Fibroblast of upper back skin (primary cell): ENCODE measurements at places on chromosomes 2 and 18.

DNA sequence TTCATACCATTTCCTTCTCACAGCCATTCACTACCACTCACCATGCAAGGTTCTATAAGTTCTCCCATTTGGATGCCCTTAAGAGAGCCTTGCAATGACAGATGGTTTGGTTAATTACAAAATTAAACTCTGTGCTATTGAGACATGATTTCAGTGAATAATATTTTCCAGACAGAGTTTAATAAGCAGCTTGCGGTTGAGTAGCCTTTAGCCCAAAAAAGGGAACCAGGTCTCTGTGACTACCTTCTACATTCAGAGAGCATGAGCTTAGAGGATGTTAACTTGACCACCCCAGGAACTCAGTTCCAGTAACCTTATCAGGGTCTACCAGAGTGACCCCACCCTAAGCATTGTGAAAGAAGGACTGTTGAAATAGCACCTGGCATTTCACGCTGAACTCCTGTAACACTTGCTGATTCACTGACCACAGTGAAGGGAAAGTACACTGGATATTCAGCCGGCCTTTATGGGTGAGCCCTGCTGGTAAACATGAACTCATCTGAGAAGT is 1173.1 kb upstream of the ZEB2 start:
- peak; percentile 40 for DNase-seq

DNA sequence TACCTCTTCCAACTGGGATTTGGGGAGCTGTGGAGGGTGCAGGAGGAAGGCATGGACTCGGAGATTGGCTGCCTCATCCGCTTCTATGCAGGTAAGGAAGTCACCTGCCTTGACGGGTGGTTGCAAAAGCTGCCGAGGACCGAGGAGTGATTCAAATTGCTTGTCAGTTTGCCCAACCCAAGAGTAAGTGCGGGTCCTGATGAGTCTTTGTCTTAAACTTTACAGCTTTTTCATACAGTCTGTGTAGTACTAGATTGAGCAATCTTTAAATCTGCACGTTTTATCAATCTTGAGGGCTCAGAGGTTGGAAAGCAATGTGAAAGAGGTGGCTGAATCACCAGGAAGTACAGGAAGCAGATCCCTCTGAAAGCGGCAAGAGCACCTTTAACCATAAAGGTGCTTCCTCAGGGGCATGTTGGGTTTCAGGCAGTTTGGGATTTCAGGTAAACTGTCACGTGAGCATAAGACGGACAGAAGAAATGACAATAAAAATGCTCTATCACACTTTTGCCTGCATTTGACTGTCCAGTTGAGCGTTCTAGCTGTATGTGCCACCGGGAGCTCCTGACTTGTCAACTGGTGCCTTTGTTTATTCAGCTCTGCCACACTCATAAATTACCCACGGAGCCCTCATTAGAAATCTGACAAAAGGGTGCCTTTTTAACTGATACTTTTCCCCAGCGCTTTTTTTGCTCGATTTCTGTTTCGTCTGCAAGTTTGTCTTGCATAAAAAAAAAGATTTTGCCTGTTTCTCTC is 2.0 kb downstream of the PHLPP1 start:
- DNase-seq, result peak; percentile 67

DNA sequence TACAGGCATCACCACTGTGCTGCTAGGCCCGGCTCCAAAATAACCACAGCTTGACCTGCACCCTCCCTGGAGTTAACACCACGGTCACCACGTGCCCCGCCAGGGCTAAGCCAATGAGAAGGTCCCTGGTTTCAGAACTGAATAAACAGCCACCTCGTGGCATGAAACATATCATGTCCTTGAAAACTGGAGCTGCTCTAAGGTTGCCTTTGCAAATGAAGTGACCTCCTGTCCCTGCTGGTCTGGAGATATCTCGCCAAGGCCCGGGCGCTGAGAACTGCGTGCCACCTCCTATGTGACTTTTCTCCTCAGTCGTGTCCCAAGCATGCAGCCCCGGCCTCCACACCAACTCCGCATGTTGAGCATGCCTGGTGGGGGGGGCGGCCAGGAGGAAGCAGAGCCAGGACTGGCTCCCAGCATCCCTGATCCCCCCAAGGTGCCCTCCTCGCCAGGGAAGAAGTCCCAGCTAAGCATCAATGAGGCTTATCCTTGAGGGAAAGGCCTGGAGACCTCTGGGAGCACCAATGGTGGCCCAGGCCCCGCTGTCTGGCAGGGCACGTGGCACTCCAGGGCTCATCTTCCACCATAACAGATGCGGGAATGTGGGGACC is 16.3 kb upstream of the KCNG2 start:
- DNase-seq, result no peak

DNA sequence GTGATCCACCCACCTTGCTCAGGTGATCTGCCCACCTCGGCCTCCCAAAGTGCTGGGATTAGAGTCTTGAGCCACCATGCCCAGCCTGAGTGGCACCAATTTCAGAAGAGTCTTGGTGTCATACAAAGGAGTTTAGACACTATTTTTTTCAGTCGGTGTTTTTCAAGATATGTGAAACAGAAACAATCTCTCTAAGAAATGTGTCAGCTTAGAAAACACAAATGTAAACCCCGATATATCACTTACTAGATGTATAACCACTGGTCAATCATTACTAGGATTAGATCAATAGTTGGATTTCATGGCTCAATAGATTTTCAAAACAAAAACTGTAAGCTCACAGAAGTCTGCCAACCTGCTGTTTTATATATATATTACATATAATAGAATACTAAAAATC is 67.2 kb upstream of the FRZB start:
- DNase-seq, result no peak

- no peak for DNase-seq
Observed at GRCh38 chr2:159317392-159318088, 31.0 kb upstream of the WDSUB1 start.

- DNase-seq, result no peak
Observed at GRCh38 chr2:145043399-145043834, 523.5 kb upstream of the ZEB2 start.

- DNase-seq, result no peak
Observed at GRCh38 chr2:64394153-64394552, 59.8 kb upstream of the LGALSL start.

DNA sequence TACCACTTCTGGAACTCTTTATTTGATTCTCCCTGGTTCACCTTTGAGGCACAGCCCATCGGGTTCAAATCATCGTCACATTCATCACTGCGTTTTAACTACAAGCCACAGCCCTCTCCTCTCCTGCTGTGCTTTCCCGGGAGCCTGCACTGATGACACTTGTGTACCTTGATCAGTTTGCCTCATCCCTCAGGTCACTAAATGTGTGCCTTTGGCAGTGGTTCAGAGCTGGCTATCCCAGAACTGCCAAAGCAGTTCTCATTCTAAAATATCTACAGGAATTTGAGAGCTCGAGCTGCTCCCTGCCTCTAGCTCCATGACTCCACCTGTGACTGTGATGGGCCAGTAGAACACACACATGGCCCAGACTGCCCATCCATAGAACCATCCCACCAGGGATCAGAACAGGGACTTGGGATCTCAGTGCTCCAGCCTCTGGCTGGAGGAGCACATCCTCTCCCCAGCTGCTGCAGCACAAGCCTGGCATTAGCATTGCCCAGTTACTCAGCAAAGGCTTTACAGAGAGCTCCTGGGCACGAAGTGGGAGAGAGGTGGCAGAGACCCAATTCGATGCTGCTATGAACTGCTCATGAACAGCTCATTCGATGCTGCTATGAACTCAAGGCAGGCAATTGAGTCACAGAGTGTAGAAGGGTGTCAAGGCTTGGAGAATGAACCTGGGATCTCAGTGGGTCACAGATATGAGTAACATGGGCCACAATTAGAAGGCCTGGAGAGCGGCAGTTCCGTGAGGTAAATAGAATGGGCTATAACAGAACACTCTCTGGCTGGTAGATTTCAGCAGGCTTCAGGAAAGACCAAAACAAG is 41.9 kb downstream of the EVA1A start:
- DNase-seq, result no peak

- peak; percentile 29 for DNase-seq
Observed at GRCh38 chr2:71974846-71975245, 172.8 kb downstream of the CYP26B1 start.

DNA sequence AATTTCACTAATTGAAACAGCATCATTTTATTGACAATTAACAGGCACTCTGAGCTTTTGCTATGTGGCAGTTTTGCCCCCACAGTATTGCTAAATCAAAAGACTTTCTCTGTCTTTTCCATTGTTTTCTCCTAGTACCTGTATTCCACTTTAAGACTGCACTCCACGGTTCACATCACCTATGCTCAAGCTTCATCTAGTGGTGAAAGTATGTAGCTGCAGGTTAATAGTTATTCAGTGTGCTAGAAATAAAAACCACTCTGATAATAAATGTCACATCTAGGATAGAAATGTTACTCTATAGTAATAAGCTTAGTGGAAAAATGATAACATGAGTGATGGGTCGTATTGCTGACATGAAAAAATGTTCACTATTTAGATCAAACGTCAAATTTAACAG is 24.6 kb downstream of the ARL6IP6 start:
- DNase-seq, result no peak

GRCh38 chr2:65103013-65103715 is 26.7 kb downstream of the RAB1A start:
- no peak for DNase-seq

DNA sequence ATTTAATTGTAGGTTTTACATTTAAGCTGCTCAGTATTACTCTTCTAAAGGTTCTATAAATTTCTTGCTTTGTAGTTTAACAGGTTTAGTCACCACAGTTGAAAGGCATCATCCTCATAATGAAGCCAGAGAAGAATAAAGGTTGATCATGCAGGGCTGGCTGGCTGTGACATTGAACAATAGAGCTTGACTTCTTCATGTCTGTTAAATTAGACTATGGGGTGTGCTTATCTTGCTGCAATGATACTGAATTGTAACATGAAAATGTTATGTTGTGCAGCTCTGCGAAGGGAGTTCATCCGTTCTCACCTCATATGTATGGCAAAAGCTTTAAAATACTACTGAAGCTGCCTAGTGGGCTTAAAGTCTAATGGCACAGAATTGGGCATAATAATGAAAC is 81.8 kb downstream of the CAMKMT start:
- no peak for DNase-seq

DNA sequence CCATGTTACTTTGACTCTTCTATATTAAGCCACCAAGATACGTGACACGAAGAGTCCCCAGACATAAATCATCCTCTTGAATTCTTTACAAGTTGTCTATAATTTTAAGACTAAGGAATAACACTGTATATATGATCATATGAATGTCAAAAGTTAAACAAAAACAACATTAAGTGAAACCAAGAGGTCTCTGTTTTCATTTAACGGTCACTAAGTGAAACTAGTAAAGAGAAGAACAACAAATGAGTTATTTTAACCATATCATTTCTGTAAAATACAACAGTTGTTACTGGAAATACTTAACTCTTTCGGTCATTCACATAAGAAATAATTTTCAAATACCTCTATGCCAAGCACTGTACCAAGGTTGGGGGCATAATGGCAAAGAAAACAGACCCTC is 45.7 kb upstream of the STK17B start:
- DNase-seq, result no peak

- DNase-seq, result no peak
Observed at GRCh38 chr2:173775440-173775839, 189.7 kb downstream of the SP3 start.

- no peak for DNase-seq
Observed at GRCh38 chr18:54924948-54925347, 34.3 kb downstream of the CCDC68 start.

- DNase-seq, result no peak
Observed at GRCh38 chr18:635171-635570, 22.3 kb upstream of the TYMS start.

DNA sequence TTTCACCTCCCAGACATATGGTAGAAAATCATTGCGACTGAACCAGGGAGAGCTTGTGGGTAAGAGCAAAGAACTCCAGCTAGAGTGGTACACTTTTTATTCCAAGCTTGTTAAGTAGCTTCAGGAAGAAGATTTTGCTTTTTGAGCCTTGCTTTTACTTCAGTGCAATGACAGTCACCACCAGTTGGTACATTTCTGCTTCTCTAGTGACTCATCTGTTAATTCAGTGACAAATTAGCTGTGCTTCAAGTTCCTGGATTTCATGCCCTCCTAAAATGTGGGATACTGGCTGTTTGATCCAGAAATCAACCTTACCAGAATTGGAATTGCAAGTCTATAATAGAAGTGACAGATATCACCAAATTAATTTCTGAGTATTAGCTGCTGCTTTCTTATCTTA is 117.6 kb upstream of the TTN start:
- DNase-seq, result no peak

GRCh38 chr2:72770879-72771461 is 54.9 kb downstream of the EXOC6B start:
- DNase-seq, result peak; percentile 69

DNA sequence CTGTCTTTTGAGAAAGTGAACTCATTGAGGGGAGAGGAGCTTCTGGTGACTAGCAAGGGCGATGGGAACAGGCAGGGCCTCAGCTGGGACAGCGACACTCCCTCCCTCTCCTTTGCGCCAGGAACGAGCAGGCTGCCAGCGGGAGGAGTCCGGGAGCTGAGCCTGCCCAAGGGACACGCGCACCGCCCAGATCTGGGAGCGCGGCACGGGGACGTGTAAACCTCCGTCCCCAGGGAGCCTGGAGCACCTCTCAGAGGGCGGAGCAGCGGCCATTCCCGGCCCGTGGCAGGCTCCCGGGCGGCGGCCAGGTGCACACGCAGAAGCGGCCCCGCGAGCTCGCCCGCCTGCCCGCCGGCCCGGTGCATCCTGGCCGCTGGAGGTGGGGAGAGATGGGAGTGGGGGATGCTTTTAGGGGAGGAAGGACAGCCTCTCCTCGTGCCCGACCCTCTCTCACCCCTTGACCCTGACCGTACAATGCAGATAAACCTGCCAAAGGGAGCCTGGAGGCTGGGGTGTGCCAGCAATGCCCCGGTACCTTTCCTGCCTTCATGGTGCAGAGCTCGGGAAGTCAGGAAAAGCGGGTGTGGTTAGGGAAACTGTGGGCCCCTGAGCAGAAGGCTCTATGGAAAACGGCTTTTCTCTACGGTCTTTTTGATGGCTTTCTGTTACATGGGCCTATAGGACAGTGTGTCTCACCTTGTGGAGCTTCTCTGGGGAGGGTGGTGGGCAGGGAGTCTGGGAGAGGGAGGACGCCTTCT is 2.2 kb downstream of the AQP4 start:
- no peak for DNase-seq

- DNase-seq, result peak; percentile 70
Observed at GRCh38 chr2:174051741-174052583, 86.8 kb upstream of the SP3 start.

GRCh38 chr2:65392609-65393008 is 39.8 kb downstream of the SPRED2 start:
- DNase-seq, result no peak

DNA sequence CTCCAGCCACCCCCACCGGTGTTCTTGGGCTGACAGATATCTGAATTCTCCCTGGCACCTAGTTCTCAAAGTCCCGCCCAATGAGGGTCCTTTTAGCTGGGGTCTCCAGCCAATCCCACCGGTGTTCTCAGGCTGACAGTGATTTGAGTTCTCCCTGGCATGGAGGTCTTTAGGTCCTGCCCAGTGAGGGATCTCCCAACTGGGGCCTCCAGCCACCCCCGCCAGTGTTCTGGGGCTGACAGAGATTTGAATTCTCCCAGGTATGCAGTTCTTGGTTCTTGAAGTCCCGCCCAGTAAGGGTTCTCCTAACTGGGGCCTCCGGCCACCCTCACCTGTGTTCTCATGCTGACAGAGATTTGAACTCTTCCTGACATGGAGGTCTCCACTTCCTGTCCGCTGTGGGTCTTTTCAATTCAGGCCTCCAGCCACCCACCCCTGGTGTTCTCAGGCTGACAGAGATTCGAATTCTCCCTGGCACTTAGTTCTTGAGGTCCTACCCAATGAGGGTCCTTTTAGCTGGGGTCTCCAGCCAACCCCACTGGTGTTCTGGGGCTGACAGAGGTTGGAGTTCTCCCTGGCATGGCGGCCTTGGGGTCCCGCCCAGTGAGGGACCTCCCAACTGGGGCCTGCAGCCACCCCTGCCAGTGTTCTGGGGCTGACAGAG is 154.6 kb downstream of the ANKRD36 start:
- DNase-seq, result no peak
